ENCODE measurements at places on chromosomes 3 and 15.

DNA sequence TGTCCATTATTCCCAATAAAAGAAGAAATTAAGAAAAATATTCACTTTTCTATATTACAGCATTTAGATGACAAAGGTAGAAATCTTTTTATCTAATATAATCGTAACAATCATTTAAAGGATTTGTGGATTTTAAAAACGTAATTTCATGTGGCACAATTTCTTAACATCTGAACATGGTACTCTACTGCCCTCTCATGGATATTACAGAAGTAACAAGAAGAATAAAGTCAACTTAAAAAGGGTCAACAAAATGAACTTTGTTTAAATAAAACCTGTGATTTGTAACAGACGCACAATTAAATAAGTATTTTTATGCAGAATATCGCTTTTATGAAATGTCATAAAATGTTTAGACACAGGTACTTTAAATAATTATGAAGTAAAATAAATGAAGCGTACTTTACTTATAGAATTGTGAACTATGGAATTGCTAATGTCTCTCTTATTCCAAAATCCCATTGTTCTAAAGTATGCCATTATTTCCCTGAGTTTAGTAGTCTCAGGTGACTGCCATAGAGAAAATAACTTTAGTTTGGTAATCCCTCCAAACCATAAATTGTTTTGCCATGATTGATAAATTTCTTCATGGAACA lies 366.8 kb upstream of the ZNF385D start:
- H3K36me3 ChIP-seq = no peaks in the 10 kb centered on the region
- no peak overlapping the region for H3K4me3 ChIP-seq
- H3K27me3 ChIP-seq = no peaks in the 10 kb centered on the region
- no peak overlapping the region for H3K27ac ChIP-seq

GRCh38 chr3:133256787-133257483 lies 142.9 kb upstream of the BFSP2 start:
- no peak overlapping the region for H3K4me3 ChIP-seq
- no peaks in the 10 kb centered on the region for H3K4me1 ChIP-seq
- DNase-seq = peak; percentile 5
- no peaks in the 10 kb centered on the region for H3K27me3 ChIP-seq
- H3K27ac ChIP-seq = no peak overlapping the region

- H3K36me3 ChIP-seq = no peaks in the 10 kb centered on the region
- DNase-seq = no peak
- H3K27me3 ChIP-seq = no peaks in the 10 kb centered on the region
Measured at GRCh38 chr3:30368978-30369377, 237.4 kb upstream of the TGFBR2 start.

DNA sequence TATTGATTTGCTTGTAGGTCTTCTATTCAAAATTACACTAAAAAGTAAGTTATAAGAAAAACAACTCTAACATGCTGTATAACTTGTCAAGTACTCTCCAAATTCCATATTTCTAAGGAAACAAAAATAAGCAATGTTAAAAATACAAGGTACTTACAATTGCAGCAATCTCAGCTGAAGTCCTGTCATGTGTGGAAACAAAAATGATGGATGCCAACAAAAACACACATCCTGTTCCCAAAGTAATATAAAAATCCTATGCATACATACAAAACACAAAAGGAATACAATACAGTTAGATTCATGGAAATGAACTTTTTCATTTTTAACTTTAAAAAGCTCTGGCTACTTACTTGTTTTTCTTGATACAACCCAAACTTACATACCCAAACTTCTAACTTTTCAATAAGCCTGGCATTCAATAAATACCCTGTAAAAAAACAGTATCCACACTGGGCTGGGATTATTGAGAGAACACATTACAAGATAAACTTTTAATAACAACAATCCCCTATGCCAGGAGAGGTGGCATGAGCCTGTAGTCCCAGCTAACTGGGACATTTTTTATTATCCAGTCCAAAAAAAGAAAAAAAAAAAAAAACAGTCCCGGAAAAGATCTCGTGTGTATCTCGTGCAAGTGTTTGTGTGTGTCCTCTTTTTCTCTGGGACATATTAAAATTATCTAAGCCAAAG lies 14.7 kb downstream of the CMTM6 start:
- no peaks in the 10 kb centered on the region for H3K27me3 ChIP-seq
- no peaks in the 10 kb centered on the region for H3K4me1 ChIP-seq
- DNase-seq = no peak
- no peaks in the 10 kb centered on the region for H3K36me3 ChIP-seq

GRCh38 chr3:120100711-120101110 lies 6.5 kb upstream of the GSK3B start:
- no peaks in the 10 kb centered on the region for H3K27me3 ChIP-seq
- no peak overlapping the region for H3K27ac ChIP-seq
- no peak for DNase-seq

DNA sequence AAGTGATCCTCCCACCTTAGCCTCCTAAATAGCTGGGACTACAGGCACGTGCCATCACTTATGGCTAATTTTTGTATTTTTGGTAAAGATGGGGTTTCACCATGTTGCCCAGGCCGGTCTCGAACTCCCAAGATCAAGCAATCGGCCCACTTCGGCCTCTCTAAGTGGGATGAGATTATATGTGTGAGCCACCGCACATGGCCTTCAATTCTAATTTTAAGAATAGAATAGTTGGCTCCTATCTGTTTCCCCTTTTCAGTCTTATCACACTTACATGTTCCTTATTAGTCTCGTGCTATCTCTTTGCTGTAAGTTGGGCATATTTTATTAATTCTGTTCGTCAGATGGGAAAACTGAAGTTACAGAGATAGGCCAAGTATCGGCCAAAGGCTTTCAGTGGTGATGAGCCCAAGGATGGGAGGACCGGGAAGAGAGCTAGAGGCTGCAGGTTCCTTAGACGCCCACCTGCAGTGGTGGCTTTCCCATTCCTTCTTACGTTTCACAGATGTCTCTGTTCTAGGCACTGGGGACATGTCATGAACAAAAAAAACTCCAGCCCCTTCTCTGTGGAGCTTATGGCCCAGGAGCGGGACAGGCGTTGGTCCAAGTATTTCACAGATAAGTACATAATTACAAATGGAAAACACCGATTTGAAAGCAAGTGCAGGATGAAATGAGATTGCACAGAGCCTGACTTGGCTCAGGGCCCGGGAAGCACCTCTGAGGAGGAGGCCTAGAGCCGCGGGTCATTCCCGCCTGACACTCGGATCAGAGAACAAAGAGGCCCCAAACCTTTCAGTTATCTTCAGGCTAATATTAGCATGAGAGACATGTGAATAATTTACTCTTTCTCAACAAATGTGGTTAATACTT lies 91.1 kb upstream of the KLF13 start:
- no peak for DNase-seq
- H3K27me3 ChIP-seq = no peaks in the 10 kb centered on the region
- no peaks in the 10 kb centered on the region for H3K36me3 ChIP-seq
- H3K27ac ChIP-seq = peak overlapping the region; percentile 92
- H3K4me3 ChIP-seq = peak overlapping the region; percentile 2

DNA sequence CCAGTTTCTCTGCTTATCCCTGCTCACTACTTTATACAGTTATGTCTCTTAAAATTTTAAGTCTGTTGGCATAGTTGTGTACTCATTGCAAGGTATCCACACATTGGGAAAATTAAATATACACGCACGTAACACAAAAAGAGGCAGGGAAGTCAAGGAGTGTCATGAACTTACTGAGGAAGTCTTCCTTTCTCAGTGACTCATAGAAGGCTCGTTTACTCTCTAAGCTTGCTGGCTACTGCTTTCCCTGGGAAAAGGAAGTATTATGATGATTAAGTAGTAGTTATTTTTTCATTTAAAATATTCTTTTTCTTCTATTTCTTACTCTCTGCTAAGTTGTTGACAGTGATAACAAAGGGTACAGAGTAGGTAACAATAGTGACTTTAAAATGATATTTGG lies 287.3 kb downstream of the UBE2E2 start:
- no peak overlapping the region for H3K4me3 ChIP-seq
- no peaks in the 10 kb centered on the region for H3K27me3 ChIP-seq
- no peaks in the 10 kb centered on the region for H3K36me3 ChIP-seq
- H3K27ac ChIP-seq = no peak overlapping the region

GRCh38 chr15:80160570-80161156 lies 7.9 kb downstream of the FAH start:
- peak overlapping the region; percentile 69 for H3K27ac ChIP-seq
- no peak overlapping the region for H3K4me3 ChIP-seq
- DNase-seq = peak; percentile 39
- H3K36me3 ChIP-seq = peaks cover 4% of the 10 kb centered on the region

DNA sequence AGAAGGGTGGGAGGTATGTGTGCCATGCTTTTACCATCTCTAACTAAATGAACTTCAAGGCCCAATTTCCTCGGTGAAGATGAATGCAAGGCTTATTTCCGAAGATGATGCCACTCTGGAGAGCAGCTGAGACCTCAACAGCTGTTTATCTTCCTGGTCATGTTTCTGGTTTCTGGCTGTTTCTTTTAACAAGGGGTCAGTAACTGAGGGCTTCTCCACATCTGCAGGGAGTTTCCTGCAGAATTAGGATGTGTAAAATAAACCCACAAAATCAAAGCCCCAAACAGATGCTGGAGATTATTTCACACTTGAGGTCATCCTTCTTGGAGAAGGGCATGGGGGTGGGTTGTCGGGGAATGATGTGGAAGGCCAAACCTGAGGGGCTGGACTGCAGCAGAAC lies 220.3 kb downstream of the THSD4 start:
- no peaks in the 10 kb centered on the region for H3K36me3 ChIP-seq
- no peak for DNase-seq
- H3K27me3 ChIP-seq = no peaks in the 10 kb centered on the region
- no peak overlapping the region for H3K27ac ChIP-seq
- H3K4me3 ChIP-seq = no peak overlapping the region

DNA sequence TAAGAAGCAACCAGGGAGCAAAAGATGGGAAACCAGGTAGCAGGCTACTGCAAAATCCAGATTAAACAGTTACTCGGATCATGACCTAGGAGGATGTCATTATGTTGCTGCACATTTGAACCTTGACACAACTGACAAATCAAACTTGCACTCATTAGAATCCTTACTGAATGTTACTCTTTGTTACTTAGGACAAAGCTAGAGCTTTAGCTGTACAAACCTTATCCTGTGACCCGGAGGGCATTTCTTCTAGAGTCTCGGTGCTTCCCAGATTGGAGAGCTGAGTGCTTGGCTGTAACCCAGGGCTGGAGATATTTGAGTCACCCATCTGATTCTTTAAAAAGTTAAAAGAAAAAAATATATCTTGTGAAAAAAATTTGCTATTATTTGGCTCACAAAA lies 43.4 kb downstream of the DCP1A start:
- peaks cover 4% of the 10 kb centered on the region for H3K36me3 ChIP-seq
- DNase-seq = no peak
- H3K27me3 ChIP-seq = no peaks in the 10 kb centered on the region
- no peak overlapping the region for H3K27ac ChIP-seq

- H3K27me3 ChIP-seq = no peaks in the 10 kb centered on the region
- H3K27ac ChIP-seq = no peak overlapping the region
- H3K4me3 ChIP-seq = no peak overlapping the region
- peaks cover 10% of the 10 kb centered on the region for H3K4me1 ChIP-seq
- no peak for DNase-seq
Measured at GRCh38 chr3:41190509-41191284, 8.6 kb upstream of the CTNNB1 start.

GRCh38 chr15:66033143-66033542 lies 163.9 kb downstream of the RAB11A start:
- no peaks in the 10 kb centered on the region for H3K36me3 ChIP-seq
- H3K4me1 ChIP-seq = no peaks in the 10 kb centered on the region
- H3K27ac ChIP-seq = no peak overlapping the region
- no peak for DNase-seq

- H3K36me3 ChIP-seq = no peaks in the 10 kb centered on the region
- no peaks in the 10 kb centered on the region for H3K27me3 ChIP-seq
- H3K27ac ChIP-seq = no peak overlapping the region
- DNase-seq = no peak
- H3K4me1 ChIP-seq = no peaks in the 10 kb centered on the region
- H3K4me3 ChIP-seq = no peak overlapping the region
Measured at GRCh38 chr3:169894110-169894509, 17.3 kb upstream of the SAMD7 start.

DNA sequence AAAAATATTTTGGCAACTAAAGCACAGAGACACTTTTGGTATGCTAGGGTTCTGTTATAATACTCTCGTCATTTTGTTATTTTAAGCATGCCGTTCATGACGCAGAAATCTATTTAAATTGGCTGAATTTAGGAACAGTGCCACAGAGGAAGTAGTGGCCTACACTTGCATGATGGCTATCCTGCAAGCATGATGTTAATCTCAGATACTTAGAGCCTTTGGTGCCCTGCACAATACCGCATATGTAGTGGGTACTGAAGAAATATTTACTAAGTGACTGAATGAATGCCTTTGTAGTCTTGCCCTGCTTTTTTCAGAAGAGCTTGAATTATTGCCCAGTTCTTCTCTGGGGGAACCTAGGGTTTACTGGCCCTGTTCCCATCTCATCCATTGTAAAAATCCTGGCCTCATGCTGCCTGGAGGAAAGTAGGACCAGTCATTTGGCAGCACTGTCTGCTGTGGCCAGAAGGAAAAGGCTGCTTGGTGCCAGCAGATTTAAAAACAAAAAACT lies 79.0 kb downstream of the SERPINI1 start:
- no peaks in the 10 kb centered on the region for H3K27me3 ChIP-seq
- no peaks in the 10 kb centered on the region for H3K4me1 ChIP-seq
- no peaks in the 10 kb centered on the region for H3K36me3 ChIP-seq
- H3K4me3 ChIP-seq = no peak overlapping the region
- no peak for DNase-seq
- H3K27ac ChIP-seq = no peak overlapping the region

- H3K36me3 ChIP-seq = no peaks in the 10 kb centered on the region
- no peak overlapping the region for H3K4me3 ChIP-seq
- H3K27ac ChIP-seq = no peak overlapping the region
- H3K4me1 ChIP-seq = no peaks in the 10 kb centered on the region
- no peak for DNase-seq
Measured at GRCh38 chr3:71718072-71718471, 7.1 kb downstream of the EIF4E3 start.

DNA sequence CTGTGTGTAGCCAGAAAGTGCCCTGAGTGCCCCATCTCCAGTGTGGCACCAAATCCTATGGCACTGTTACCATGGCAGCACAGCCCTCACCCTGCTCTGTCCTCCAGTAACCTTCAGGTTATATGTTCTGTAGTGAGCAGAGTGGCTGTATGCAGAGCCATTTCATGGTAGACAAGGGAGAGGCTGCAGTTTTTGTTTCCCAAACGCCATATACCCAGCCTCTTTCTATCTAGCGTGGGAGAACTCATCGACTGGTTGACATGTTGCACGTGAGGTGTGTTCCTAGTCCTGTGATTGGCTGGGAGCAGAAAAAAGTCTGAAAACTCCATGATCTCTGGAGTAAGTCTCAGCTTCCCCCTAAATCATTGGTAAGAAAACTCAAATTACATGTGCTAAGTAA lies 2.0 kb downstream of the SIDT1 start:
- H3K4me1 ChIP-seq = peaks cover 6% of the 10 kb centered on the region
- H3K27ac ChIP-seq = peak overlapping the region; percentile 98
- no peaks in the 10 kb centered on the region for H3K27me3 ChIP-seq
- no peaks in the 10 kb centered on the region for H3K36me3 ChIP-seq
- DNase-seq = no peak
